ENCODE measurements at places on chromosomes 2 and 18.
A peak's percentile ranks its signal among the peaks of the same experiment; 100 is the strongest.

DNA sequence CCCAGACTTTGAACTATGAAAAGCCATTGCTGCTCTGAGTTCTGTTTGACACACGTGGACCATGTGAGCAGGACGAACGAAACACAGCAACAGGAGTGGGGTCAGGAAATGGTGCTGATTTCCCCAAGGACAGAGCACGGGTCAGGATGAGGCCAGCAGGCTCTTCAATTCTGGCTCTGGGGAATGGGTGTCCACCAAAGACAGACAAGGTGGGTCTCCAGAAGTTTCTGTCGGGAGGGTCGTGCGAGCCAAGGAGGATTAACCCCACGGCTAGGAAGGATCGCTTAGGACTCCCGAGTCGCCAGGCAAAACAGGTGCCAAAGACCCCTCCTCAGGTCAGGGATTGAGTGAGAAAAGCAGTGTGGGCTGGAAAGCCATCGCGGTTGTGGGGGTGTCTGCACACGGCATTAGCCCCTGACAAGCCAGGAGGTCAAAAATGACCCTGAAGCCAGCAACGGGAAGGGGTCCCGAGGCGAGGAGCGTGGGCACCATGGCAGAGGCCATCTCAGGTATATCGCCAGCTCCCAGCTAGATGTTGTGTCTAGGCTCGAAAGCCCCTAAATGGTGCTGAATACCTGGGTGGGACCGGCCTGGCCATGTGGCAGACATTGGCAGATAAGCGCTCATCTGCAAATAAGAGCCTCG, 213.9 kb upstream of the SALL3 start:
- DNase-seq = no peak

GRCh38 chr18:63637703-63638102, 6.4 kb downstream of the SERPINB4 start:
- DNase-seq = no peak

GRCh38 chr2:95077861-95078603, 43.6 kb downstream of the MRPS5 start:
- no peak for DNase-seq

DNA sequence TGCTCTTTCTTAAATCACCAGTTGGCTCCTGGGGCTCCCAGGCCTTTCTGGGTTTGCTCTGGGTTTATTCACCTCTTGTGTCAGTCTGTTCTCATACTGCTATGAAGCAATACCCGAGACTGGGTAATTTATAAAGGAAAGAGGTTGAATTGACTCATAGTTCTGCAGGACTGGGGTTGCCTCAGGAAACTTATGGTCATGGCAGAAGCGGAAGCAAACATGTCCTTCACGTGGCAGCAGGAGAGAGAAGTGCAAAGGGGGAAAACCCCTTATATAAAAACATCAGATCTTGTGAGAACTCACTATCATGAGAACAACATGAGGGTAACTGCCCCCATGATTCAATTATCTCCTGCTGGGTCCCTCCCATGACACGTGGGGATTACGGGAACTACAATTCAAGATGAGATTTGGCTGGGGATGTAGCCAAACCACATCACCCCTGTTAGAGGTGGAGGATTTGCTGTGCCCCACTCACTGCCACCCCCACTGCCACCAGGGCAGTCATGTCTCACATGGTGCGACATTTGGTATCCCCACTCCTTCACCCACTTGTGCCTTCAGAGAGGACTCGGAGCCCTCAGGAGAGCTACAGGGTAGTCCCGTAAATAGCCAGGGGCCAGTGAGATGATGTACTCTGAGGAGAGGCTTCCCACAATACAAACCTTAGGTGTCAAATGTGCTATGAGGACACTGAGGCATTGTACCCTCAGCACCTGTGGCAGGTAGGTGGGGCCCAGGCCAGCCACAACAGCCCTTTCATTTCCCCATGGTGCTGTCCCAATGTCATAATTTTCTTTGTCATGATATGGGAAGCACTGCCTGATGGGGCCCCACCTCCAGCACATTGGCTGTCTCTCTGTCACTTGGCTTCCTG, 35.7 kb downstream of the CDC42EP3 start:
- peak; percentile 78 for DNase-seq

DNA sequence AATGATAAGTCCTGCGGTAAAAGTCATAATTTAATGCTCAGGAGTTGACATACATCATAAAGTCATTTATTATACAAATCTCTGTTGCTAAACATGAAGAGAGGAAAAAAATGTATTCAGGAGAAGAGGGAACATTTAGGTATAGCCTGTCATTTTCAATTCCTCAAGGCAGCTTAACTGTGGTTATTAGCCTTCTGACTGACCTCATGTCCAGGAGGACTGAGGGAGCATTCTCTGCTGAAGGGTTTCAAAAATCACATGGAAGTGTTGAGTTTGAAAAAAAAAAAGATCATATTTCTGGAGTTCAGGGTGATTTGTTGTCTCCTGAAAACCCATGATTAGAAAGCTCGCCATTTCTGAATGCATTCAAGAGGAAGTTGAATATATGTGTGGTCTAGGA, 1371.1 kb upstream of the LRRTM1 start:
- DNase-seq = no peak

DNA sequence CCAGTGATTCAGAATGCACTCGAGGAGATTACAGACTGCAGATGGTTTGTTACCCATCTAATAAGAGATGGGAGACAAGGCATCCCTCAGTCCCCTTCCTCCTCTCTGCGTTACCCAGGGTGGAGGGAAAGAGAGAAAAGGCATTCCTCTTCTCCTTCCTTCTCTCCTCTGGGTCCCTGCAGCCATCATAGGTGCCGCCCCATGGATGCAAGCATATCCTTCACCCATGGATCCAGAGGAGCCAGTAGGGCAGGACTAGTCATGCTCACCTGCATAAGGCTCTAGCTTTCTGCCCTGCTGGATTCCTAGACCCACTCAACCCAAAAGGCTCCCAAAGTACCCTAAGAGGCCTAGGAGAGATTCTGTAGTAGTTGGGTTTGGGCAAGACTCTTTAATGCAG, 20.4 kb downstream of the CMPK2 start:
- no peak for DNase-seq

- DNase-seq = no peak
Measured at GRCh38 chr2:131055169-131056065, 37.8 kb downstream of the FAM168B start.

GRCh38 chr2:10370390-10370789, 67.7 kb downstream of the HPCAL1 start:
- DNase-seq = no peak

GRCh38 chr18:65522907-65523306, 227.9 kb upstream of the CDH7 start:
- DNase-seq = no peak

DNA sequence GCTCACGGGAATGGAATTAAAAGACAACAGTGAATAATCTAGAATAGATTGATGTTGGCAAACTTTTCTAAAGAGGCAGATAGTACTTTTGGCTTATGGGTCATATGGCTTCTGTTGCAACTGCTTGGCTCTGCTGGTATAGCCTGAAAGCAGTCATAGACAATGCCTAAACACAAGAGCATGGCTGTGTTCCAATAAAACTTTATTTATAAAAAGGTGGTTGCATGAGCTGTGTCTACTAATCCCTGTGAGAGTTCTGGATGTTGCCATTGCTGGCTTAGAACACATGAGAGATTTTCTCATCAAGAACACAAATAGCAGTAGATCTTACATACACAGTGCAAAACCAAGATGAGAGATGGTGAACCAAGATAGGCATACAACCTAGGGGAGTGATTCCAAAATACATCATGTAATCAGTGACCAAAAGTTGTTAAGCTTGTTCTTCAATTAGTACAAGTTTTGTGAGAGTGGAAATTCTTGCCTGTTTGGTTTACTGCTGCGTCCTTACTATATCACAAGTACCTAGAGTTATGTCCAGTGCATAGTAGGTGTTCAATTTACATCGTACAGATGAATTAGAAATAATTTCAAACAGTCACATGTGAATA, 380.0 kb downstream of the METTL4 start:
- DNase-seq = no peak

DNA sequence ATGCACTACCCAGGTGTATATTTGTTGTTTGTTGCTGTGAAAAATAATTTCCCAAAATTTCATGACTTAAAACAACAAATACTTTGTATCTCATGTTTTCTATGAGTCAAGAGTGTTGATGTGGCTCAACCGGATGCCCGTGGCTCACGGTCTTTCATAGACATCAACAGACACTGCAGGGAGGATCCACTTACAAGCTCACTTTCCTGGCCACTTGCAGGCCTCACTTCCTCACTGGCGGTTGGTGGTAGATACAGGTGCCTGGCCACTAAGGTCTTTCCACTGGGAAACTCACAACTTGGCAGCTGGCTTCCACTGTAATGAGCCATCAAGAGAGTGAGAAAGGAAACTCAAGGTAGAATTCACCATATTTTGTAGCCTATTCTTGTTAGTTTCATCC, 662.9 kb downstream of the IRS1 start:
- DNase-seq = peak; percentile 4

GRCh38 chr18:43587538-43588153, 310.4 kb upstream of the SYT4 start:
- DNase-seq = no peak

DNA sequence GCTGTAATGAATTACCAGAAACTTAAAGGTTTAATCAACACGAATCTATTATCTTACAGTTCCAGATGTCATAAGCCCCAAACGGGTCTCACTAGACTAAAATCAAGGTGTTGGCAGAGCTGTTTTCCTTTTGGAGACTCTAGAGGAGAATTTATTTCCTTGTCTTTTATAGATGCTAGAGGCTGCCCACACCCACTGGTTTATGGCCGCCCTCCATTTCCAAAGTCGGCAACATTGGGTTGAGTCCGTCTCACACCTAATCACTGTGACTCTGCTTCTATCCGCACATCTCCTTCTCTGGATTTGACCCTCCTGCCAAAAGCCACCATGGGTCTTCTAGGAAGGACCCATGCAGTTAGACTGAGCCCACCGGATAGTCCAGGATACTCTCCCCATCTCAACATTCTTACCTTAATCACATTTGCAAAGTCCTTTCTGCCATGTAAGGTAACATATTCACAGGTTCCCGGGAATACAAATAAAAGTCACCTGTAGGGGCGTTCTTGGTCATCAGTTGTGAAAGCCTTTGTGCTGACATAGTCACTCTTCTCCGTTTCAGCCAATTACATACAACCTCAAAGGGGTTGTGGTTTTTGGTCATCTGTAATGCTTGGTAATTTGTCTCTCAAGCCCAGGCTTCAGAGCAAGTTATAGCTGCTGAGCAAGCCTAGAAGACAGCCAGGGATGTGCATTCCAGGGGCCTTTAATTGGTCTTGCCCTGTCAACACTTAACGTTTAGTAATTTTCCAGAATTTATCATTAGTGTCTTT, 179.4 kb downstream of the ANTXR1 start:
- DNase-seq = no peak

DNA sequence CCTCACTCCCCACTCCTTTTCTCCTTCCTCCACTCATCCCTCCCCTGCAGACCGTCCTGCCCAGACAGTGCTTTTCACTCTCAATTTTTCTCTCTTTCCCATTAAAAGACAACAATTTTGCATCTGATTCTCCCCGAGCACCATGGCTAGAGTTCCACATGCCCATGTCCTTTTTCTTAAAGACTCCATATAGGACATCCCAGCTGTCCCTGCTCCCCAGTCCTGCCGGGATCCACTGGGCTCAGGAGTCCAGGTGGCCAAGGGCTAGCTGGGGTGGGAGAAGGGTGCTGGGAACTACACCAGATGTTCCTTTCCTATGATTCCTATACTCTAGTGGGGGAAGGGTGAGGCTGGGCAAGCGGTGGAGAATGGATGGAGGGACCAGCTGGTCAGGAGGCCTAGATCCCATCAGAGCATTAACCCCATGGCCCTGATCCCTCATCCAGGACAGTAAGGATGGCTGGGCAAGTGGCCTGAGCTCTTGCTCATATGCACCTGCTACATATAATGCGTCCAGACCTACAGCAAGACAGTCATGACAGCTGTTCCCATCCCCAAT, 52.8 kb upstream of the RMDN2 start:
- no peak for DNase-seq

Measured in stimulated activated naive B cell treated with anti-CD40 and anti-IgM and Interleukin-4, amounts not matched to agents 10 μg/mL and 1 μg/mL and 100 μg/mL, for 72 hours (primary cell).